ENCODE measurements at places on chromosomes 1 and 21. TPM values are rescaled to one million over a fixed set of nuclear protein-coding genes. Genes with fewer than 3 reads are reported as not detected.
A peak's percentile ranks its signal among the peaks of the same experiment; 100 is the strongest.

DNA sequence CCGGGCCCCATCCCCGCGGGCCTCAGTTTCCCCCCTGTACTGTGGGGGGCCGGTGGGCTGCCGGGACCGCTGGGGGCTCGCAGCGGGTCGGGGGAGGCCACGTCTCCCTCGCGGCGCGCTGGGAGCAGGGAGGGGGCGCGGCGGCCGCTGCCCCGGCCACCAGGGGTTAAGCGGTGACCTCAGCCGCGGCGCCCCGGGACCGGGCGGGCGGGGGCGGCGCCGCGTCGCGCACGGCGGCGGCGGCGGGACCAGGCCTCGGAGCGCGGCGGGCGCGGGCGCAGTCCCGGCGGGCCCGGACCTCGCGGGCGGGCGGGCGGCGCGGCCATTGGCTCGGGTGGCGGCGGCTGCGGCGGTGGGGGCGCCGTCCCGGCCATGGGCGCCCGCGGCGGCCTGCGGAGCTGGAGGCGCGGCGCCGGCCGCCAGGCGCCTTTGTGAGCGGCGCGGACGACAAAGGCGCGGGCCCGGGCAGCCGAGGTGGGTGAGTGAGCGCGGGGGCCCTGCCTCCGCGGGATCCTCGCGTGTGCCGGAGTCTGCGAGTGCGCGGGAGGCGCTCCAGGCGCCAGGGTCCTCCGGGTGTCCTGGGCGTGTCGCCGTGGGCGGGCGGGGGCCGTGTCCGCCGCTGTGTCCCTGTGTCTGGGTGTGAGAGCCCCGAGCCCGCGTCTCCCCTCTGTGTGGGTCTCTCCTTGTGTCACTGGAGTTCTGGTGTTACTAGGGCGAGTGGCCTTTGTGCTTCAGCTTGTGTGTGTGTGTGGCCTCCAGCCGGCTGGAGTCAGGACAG is at the start of gene ARHGEF10L:
Gene ARHGEF10L (plus strand): TSS at position 222 of the 778 bp plus-strand sequence. CDS start 40,898 bp downstream, outside the sequence.
- H3K27me3 ChIP-seq = no peaks in the 10 kb centered on the region
- peak within 1 kb of the TSS; percentile 76 for H3K4me3 ChIP-seq
- peaks cover 15% of the 10 kb centered on the region for H3K4me1 ChIP-seq

- no peak overlapping the region for H3K27ac ChIP-seq
- H3K27me3 ChIP-seq = no peaks in the 10 kb centered on the region
- peaks cover 19% of the 10 kb centered on the region for H3K36me3 ChIP-seq
- DNase-seq = no peak
- H3K4me3 ChIP-seq = no peak overlapping the region
- no peaks in the 10 kb centered on the region for H3K4me1 ChIP-seq
Observed at GRCh38 chr1:31348449-31348848, 24.4 kb downstream of the FABP3 start.

- no peak for DNase-seq
- peaks cover 8% of the 10 kb centered on the region for H3K36me3 ChIP-seq
- peaks cover 6% of the 10 kb centered on the region for H3K4me1 ChIP-seq
Observed at GRCh38 chr1:41046347-41046775, 24.8 kb upstream of the SLFNL1 start.

- H3K4me1 ChIP-seq = no peaks in the 10 kb centered on the region
- no peak overlapping the region for H3K4me3 ChIP-seq
- no peaks in the 10 kb centered on the region for H3K36me3 ChIP-seq
- no peak overlapping the region for H3K27ac ChIP-seq
- peak; percentile 18 for DNase-seq
- H3K27me3 ChIP-seq = no peaks in the 10 kb centered on the region
Observed at GRCh38 chr1:79497193-79497773, 490.8 kb upstream of the ADGRL4 start.

DNA sequence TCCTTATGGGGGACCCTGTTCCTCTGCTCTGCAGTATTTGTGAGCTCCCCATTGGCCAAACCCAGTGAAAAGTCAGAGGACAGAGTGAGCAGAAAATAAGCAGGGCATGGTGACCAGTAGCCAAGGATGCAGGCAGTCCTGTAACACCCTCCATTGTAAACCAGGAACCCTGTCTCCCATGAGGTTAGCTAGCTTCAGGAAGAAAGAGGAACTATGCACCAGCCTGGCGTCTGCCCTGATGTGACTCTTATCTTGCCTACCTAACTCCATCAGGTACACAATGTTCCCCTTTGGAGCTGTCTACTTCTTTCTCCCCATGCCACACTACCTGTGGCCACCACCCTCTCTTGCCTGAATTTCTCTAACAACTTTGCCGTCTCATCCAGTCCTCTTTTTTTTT is 119.2 kb downstream of the LRIG2 start:
- H3K36me3 ChIP-seq = no peaks in the 10 kb centered on the region
- H3K4me1 ChIP-seq = no peaks in the 10 kb centered on the region
- peaks cover 6% of the 10 kb centered on the region for H3K27me3 ChIP-seq
- no peak overlapping the region for H3K4me3 ChIP-seq
- H3K27ac ChIP-seq = no peak overlapping the region
- DNase-seq = no peak

DNA sequence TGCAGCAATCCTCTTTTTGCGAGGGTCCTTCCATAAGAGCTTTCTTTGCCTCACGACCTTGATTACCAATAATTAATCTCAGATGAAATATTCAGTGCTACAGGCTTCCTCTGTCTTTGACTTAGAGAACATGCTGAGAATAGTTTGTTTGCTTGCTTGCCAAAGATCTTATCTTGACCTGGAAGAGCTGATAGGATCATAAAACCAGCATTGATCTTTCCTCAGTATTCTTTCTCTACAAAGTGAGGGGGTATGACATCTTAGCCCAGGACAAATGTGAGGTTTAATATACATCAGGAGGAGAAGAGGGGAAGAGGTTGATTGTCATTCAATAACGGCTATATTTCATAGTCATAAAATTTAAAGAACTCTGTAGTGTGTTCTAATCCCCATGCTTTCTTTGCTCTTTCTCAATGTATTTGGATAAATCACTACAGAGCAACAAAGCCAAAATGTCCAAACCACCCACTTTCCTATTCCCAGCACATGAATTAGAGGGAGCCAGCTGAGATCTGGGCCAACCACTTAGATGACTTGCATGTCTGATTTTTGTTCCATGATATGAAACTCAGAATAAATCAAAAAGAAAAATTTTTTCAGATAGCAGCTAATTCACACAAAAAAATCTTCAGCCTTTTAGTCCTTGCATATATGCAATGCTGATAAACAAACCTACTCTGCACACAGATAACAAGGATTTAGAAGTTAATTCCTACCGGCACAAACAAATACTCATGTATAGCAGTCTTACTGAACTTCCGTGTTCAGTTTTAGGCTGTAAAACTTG is 50.5 kb upstream of the IPO9 start:
- no peak overlapping the region for H3K4me3 ChIP-seq
- no peaks in the 10 kb centered on the region for H3K27me3 ChIP-seq
- no peak overlapping the region for H3K27ac ChIP-seq

- no peak overlapping the region for H3K4me3 ChIP-seq
- no peaks in the 10 kb centered on the region for H3K36me3 ChIP-seq
- H3K27ac ChIP-seq = no peak overlapping the region
- DNase-seq = peak; percentile 90
- peaks cover 2% of the 10 kb centered on the region for H3K4me1 ChIP-seq
Observed at GRCh38 chr1:77347646-77348045, 65.8 kb downstream of the AK5 start.

DNA sequence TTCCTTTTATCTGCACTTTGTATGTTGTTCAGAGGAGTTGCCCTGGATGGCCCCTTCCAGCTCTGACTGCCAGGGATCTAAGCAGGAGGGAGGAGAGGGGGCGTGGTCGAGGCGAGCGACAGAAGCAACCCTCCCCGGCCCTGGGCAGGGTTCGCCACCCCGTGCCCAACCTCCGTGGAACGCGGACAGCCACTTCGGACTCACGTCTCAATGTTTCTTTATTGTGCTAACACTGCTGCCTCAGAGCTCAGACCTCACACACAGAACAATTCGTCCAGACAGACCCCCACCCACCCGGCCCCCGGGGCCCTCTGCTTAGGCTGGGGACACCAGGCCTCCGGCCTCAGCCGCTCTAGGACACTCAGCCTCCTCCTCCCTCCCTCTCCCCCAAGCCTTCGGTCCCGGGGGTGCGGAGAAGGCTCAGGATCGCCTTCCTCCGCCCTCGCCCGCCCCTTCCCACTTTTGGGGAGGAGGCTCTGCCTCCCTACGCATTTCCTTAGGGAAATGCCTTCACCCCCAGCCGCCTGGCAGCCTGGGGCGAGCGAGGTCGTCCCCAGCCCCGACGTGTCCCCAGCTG is 8.3 kb downstream of the VSIG8 start:
- H3K4me3 ChIP-seq = peak overlapping the region; percentile 59
- peak; percentile 35 for DNase-seq
- peaks cover 42% of the 10 kb centered on the region for H3K4me1 ChIP-seq
- no peaks in the 10 kb centered on the region for H3K36me3 ChIP-seq
- no peaks in the 10 kb centered on the region for H3K27me3 ChIP-seq

DNA sequence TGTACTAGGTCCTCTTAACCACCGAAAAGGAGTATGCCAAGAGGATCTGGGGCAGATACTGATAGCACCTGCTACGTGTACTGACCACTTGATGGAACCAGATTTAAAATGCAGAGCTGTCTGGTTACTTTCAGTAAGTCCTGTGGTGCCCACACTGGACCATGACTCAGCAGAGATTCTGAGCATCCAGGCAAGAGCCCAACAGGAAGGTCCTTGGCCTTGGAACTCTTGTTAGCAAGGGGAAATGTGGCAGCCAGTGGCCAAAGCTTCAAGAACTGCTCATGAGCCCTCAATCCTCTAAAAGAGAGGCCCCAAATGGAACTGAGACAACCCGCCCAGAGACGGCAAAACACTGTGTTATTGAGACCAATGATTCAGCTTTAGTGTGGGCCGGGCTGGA is 4.2 kb upstream of the GJB5 start:
- H3K36me3 ChIP-seq = no peaks in the 10 kb centered on the region
- H3K4me1 ChIP-seq = no peaks in the 10 kb centered on the region
- no peak overlapping the region for H3K27ac ChIP-seq
- H3K4me3 ChIP-seq = no peak overlapping the region
- DNase-seq = no peak
- peaks cover 2% of the 10 kb centered on the region for H3K27me3 ChIP-seq

DNA sequence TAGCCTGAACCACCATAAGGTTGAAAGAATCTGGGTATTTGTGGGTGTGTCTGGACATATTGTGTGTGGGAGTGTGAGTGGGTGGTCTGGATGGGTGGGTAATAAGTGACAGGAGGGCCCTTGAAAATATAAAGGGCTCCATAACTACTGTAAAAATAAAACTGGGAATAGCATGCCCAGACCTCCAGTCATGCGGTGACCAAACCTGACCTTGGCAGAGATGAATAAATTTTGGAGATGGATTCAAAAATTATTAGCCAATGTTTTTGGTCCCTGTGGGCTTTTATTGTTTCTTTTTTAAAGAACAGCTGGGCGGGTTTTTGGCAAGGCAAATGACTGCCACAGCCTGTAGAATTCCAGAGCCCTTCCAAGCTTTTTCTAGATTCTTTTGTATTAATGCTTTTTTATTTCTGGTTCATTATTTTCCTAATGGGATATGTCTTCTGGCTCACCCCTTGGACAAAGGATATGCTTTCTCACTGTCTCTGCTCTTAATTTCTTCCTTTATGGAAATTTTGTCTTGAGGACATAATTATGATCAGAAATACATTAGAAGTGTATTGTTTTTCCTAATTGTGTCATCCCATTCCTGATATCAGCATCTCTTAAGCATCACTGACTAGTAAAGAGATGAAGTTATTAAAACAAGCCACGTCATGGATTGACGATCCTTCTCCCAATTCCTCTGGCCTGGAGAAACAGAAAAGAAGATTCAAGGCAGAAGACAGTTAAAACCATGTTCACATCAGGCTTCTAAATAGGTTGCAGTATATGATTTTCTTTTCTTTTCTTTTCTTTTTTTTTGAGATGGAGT is 69.5 kb downstream of the NTMT2 start:
- no peak overlapping the region for H3K4me3 ChIP-seq
- no peak for DNase-seq
- H3K36me3 ChIP-seq = no peaks in the 10 kb centered on the region

GRCh38 chr1:98914547-98914946 is 90.1 kb downstream of the PLPPR5 start:
- H3K27ac ChIP-seq = no peak overlapping the region
- H3K27me3 ChIP-seq = no peaks in the 10 kb centered on the region
- no peaks in the 10 kb centered on the region for H3K36me3 ChIP-seq
- no peaks in the 10 kb centered on the region for H3K4me1 ChIP-seq

GRCh38 chr1:29134695-29135028 is 11.0 kb upstream of the TMEM200B start:
- peaks cover 3% of the 10 kb centered on the region for H3K4me1 ChIP-seq
- H3K27me3 ChIP-seq = peaks cover 2% of the 10 kb centered on the region
- no peak for DNase-seq
- H3K36me3 ChIP-seq = no peaks in the 10 kb centered on the region
- no peak overlapping the region for H3K27ac ChIP-seq
- H3K4me3 ChIP-seq = no peak overlapping the region

DNA sequence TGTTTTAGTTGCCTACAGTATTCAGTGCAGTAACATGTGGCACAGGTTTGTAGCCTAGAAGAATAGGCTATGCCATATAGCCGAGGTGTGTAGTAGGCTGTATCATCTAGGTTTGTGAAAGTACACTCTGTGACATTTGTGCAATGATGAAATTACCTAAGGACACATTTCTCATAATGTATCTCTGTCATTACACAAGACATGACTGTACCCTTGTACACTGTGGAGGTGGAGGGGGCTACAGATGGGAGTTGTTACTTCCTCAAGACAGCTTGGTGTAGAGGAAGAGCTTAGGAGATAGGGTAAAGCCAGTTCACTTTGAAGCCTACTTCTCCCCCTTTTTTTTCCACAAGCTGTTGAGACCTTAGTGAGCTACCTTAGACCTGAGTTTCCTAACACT is 59.7 kb upstream of the RAVER2 start:
- no peak for DNase-seq
- H3K4me1 ChIP-seq = no peaks in the 10 kb centered on the region
- no peaks in the 10 kb centered on the region for H3K27me3 ChIP-seq
- no peak overlapping the region for H3K4me3 ChIP-seq

The IVL gene
- total RNA-seq = 0.16 TPM

The OVAAL gene
- total RNA-seq = not detected

The ASCL5 gene
- not detected for total RNA-seq

The TMPRSS2 gene
- total RNA-seq = 0.84 TPM

The CTTNBP2NL gene
- total RNA-seq = 83.0 TPM

The PDPN gene
- 39.7 TPM for total RNA-seq

The ANKRD34A gene
- total RNA-seq = 5.8 TPM

The S100A2 gene
- 3.0 TPM for total RNA-seq

The GSTM5 gene
- not detected for total RNA-seq

The ITGB2 gene
- total RNA-seq = 0.61 TPM
